ENCODE measurements at places on chromosomes 1 and 21.

DNA sequence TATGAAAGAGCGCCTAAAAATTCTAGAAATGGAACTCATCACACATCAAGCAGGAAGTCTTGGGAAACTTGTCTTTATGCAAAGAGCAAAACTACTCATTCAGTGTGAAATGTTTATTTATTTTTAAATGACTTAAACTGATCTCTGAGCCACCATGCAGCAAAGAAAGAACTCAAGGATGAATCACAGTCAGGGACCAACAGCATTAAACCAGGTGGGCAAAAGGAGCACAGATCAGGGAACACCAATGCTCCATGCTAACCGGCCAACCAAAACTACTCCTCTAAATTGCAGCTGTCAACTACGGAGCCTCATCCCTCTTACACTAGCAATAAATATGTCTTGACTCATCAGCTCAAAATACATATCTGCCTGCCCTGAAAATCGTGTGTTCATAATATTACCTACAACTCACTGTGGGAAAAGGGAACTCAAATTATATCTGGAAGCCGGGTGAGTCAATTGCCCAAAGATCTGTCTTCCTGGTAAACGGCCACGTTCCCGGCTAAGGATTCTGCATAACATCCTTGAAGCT lies 129.2 kb downstream of the PTPN14 start:
- H3K36me3 ChIP-seq: no peaks in the 10 kb centered on the region
- no peak for DNase-seq
- no peaks in the 10 kb centered on the region for H3K4me1 ChIP-seq
- H3K27me3 ChIP-seq: no peaks in the 10 kb centered on the region
- H3K27ac ChIP-seq: no peak overlapping the region

GRCh38 chr1:221714227-221715152 lies 27.4 kb downstream of the DUSP10 start:
- no peak overlapping the region for H3K4me3 ChIP-seq
- no peaks in the 10 kb centered on the region for H3K36me3 ChIP-seq
- DNase-seq: no peak
- H3K27me3 ChIP-seq: no peaks in the 10 kb centered on the region
- peaks cover 10% of the 10 kb centered on the region for H3K4me1 ChIP-seq

GRCh38 chr1:221761354-221762002 lies 19.6 kb upstream of the DUSP10 start:
- DNase-seq: no peak
- H3K27ac ChIP-seq: no peak overlapping the region
- no peaks in the 10 kb centered on the region for H3K27me3 ChIP-seq
- no peak overlapping the region for H3K4me3 ChIP-seq
- no peaks in the 10 kb centered on the region for H3K36me3 ChIP-seq

DNA sequence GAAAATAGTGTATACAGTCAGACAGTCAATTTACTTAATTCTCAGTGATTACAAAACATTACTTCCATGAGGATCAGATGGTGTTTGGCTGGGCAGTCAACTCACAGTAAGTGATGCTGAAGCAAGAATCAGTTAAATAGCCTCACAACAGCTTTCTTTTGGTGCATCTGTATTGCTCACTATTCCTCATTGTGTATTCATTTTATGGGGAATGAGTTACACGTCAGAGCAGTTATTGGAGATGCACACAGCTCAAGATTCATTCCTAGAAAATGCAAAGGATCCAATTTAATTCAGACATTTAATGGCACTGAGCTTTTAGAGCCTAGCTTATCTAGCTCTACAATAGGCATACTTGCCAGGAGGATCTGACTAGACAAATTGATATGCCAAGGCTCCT lies 150.6 kb downstream of the HS2ST1 start:
- H3K36me3 ChIP-seq: no peaks in the 10 kb centered on the region
- no peak overlapping the region for H3K4me3 ChIP-seq
- H3K27me3 ChIP-seq: no peaks in the 10 kb centered on the region
- no peak for DNase-seq
- no peaks in the 10 kb centered on the region for H3K4me1 ChIP-seq

- H3K36me3 ChIP-seq: no peaks in the 10 kb centered on the region
- no peak overlapping the region for H3K4me3 ChIP-seq
- H3K4me1 ChIP-seq: no peaks in the 10 kb centered on the region
- no peak for DNase-seq
Observed at GRCh38 chr1:115873184-115873583, 32.3 kb upstream of the NHLH2 start.

- DNase-seq: no peak
- H3K4me3 ChIP-seq: no peak overlapping the region
- no peaks in the 10 kb centered on the region for H3K27me3 ChIP-seq
- no peak overlapping the region for H3K27ac ChIP-seq
- no peaks in the 10 kb centered on the region for H3K4me1 ChIP-seq
- no peaks in the 10 kb centered on the region for H3K36me3 ChIP-seq
Observed at GRCh38 chr1:101137144-101138126, 99.4 kb upstream of the S1PR1 start.

DNA sequence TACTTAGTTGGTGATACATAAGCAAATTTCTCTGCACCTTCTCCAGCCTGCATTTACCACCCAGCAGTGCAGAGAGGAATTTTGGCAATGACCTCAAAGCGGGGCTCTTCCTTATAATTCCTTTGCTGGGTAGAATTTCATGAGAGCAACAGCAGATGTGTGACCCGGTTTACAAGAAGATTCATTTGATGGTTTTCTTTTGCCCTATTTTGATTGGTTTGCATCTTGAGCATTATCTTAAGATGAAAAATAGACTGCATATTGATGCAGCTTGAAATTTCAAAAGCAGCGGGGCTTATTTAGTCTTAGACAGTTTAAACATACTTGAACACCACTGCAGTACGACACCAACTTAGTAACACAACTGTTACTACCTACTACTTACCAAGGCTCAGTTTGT lies 378.9 kb downstream of the TTLL7 start:
- no peaks in the 10 kb centered on the region for H3K36me3 ChIP-seq
- no peak overlapping the region for H3K27ac ChIP-seq

DNA sequence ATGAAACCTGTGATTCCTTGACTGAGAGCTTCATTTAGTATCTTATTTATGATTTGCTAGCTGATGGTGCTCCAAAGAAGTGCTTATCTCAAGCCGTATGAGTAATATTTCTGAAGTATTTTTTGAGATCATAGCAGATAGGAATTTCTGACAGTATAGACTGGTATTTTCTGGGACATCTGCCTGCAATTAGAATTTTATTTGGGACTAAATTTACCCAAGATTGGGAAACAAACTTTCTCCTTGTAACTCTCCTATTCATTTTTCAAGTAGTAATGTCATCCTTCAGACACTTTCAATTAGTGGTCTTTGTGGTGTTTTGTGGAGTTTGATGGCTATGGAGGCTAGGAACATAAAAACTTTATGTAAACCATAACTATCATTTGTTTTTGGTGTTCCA lies 597.2 kb upstream of the ZP4 start:
- no peak overlapping the region for H3K4me3 ChIP-seq
- no peaks in the 10 kb centered on the region for H3K27me3 ChIP-seq
- no peaks in the 10 kb centered on the region for H3K4me1 ChIP-seq
- DNase-seq: no peak
- H3K27ac ChIP-seq: no peak overlapping the region

DNA sequence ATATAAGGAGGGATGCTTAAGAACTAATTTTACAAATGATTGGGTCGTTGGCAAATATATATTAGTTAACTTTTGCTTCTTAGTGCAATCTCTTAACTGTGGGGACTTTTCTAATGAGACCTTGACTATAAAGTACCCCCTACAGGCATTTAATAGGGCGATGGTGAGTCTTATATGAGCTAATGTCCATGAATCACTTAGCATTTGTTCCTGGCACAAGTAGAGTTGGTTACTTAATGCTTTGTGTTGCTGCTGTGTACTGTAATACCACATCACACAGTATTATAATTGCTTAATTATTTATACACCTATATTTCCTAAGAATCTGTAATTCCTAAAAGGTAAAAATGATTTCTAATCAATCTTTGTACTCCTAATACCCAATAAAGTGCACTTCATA lies 25.3 kb upstream of the TMCO1 start:
- no peak for DNase-seq
- H3K4me3 ChIP-seq: no peak overlapping the region
- no peaks in the 10 kb centered on the region for H3K4me1 ChIP-seq
- no peaks in the 10 kb centered on the region for H3K27me3 ChIP-seq

DNA sequence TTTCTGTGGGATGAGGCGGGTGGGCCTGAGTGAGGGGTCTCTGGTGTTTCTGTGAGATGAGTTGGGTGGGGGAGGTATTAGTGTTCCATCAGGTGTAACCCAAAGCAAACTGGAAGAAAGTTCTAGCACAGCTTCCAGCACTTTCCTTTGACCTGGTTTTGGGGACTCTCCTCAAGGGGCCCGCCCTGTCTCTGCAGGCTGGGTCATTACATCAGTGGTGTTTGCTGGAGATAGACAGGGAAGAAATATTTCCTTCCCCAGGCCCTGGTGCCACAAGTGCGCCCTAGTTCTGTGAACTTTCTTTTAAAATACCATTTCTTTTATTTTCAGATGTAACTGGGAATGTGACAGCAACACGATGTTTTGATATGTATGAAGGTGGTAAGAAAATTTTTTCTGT lies 16.5 kb upstream of the MX2 start:
- no peaks in the 10 kb centered on the region for H3K27me3 ChIP-seq
- H3K4me3 ChIP-seq: no peak overlapping the region

DNA sequence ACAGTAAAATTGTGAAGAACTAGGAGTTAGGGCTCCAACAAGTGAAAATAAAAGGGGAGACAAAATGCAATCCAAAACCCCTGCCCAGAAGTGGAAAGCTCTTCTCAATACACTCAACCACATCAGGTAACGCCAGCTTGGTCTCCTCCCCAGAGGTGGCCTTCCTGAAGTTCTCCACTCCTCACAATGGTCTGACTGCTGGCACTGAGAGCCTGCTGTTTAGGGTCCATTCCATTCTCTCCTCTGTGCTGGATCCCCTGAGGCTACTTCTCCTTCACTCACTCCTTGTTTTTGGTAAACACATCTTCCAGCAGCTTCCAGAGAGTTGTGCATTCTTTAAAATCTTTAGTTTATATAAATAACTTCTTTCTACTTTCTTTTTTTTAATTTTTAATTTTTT lies 189.5 kb downstream of the KCNT2 start:
- no peak overlapping the region for H3K27ac ChIP-seq
- no peaks in the 10 kb centered on the region for H3K27me3 ChIP-seq
- H3K4me3 ChIP-seq: no peak overlapping the region
- no peaks in the 10 kb centered on the region for H3K36me3 ChIP-seq
- no peaks in the 10 kb centered on the region for H3K4me1 ChIP-seq

DNA sequence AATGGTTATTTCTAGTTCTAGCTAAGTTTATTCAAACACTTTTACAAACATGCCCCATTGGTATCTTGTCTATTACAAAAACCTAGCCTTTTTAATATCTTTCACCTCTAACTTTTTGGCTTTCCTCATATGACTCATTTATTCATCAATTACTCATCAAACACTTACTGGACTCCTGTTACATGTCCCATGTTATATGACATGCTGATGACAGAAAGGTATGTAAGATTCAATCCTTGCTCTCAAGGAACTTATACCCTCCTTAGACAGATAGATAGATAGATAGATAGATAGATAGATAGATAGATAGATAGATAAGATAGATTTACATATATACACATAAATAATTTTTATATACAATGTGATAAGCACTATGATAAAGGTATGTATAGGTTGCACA lies 33.9 kb upstream of the INSL5 start:
- H3K4me1 ChIP-seq: no peaks in the 10 kb centered on the region
- no peak for DNase-seq
- no peaks in the 10 kb centered on the region for H3K27me3 ChIP-seq
- no peak overlapping the region for H3K4me3 ChIP-seq
- no peaks in the 10 kb centered on the region for H3K36me3 ChIP-seq

DNA sequence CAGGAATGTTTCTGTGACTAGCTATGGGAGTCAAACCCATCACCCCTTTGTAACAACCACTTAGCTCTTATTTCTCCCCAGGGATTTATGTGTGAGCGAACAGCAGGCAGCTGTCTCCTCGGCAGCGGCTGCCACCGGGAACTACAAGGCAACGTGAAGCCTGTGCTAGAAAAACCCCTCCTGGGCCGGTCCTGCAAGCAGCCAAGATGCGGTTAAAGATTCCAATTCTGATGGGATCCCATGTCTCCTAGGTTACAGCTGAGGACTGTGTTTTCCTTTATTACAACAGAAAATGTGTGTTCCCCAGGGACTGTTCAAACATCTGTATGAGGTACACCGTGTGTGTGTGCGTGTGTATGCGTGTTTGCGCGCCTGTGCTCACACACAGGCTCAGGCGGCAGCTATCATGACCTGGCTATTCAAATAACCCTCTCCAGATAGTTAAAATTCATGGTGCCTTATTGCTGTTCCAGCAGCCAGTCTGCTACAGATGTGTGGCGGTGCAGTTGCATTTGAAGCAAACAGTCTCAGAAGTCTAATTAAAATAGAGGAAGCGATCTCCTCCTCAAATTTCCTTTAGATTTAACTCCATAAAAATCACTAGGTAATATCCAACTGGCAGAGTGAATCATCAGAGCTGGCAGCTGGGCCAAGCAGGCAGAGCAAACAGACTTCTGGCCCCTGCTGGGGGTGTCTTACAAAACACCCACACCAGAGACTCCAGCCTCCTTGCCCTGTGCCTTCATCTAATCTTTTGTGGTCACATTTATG lies 68.0 kb downstream of the LMX1A start:
- no peaks in the 10 kb centered on the region for H3K27me3 ChIP-seq
- no peaks in the 10 kb centered on the region for H3K36me3 ChIP-seq
- peak; percentile 50 for DNase-seq
- H3K4me3 ChIP-seq: no peak overlapping the region
- no peak overlapping the region for H3K27ac ChIP-seq

GRCh38 chr1:214683621-214684020 lies 80.6 kb downstream of the CENPF start:
- no peak for DNase-seq
- no peaks in the 10 kb centered on the region for H3K4me1 ChIP-seq
- H3K27me3 ChIP-seq: no peaks in the 10 kb centered on the region
- H3K4me3 ChIP-seq: no peak overlapping the region

GRCh38 chr1:3740042-3740441 lies 12.2 kb upstream of the CCDC27 start:
- no peak for DNase-seq
- H3K27me3 ChIP-seq: no peaks in the 10 kb centered on the region
- H3K4me3 ChIP-seq: no peak overlapping the region
- no peaks in the 10 kb centered on the region for H3K36me3 ChIP-seq

DNA sequence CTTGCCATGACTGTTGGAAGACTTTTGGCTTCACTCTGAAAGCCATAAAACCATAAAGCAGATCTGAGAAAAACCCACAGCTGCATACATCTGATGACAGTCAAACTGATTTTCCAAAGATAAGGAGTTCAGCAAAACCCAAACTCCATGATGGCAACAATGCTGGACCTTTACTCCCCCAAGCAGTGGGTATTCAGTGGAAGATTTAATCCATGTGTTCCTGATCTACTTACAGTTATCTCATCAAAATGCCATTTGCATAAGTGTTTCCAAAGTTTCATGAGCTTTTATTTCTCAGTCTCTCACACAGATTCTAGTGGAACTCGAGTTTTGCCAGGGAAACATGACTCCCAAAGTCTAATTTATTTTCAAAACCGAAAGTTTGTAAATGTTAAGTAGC lies 184.9 kb downstream of the ZC3H11B start:
- H3K27ac ChIP-seq: no peak overlapping the region
- H3K4me1 ChIP-seq: no peaks in the 10 kb centered on the region
- H3K36me3 ChIP-seq: no peaks in the 10 kb centered on the region
- no peak for DNase-seq

Measured in prostate gland (tissue), 2 donors.